Mesothelial cell of epicardium (in vitro differentiated cells): ENCODE measurements at places on chromosomes 5 and 9. TPM values are rescaled to one million over a fixed set of nuclear protein-coding genes. Genes with fewer than 3 reads are reported as not detected.
A peak's percentile ranks its signal among the peaks of the same experiment; 100 is the strongest.

- no peak for DNase-seq
- H3K4me3 ChIP-seq = no peak overlapping the region
- no peaks in the 10 kb centered on the region for H3K36me3 ChIP-seq
- no peak overlapping the region for H3K27ac ChIP-seq
- no peaks in the 10 kb centered on the region for H3K4me1 ChIP-seq
Measured at GRCh38 chr5:72441862-72442540, 65.2 kb downstream of the ZNF366 start.

GRCh38 chr5:122581629-122582028 lies 193.3 kb upstream of the SNX2 start:
- H3K4me3 ChIP-seq = peak overlapping the region; percentile 34
- H3K27me3 ChIP-seq = no peaks in the 10 kb centered on the region
- no peak for DNase-seq

- no peak overlapping the region for H3K27ac ChIP-seq
- H3K4me1 ChIP-seq = no peaks in the 10 kb centered on the region
- H3K27me3 ChIP-seq = peaks cover 27% of the 10 kb centered on the region
- DNase-seq = no peak
- H3K4me3 ChIP-seq = no peak overlapping the region
Measured at GRCh38 chr5:32664523-32664922, 46.6 kb upstream of the NPR3 start.

GRCh38 chr9:75930730-75931321 lies 40.4 kb downstream of the PCSK5 start:
- H3K27ac ChIP-seq = peak overlapping the region; percentile 16
- no peaks in the 10 kb centered on the region for H3K27me3 ChIP-seq
- peaks cover 29% of the 10 kb centered on the region for H3K4me1 ChIP-seq
- H3K4me3 ChIP-seq = no peak overlapping the region
- no peak for DNase-seq
- peaks cover 10% of the 10 kb centered on the region for H3K36me3 ChIP-seq

GRCh38 chr5:169826618-169827017 lies 153.7 kb downstream of the INSYN2B start:
- DNase-seq = no peak
- peaks cover 37% of the 10 kb centered on the region for H3K27me3 ChIP-seq
- H3K36me3 ChIP-seq = no peaks in the 10 kb centered on the region
- H3K4me3 ChIP-seq = no peak overlapping the region
- no peak overlapping the region for H3K27ac ChIP-seq

The PTGES2 gene
- 70.0 to 74.8 TPM (median 72.6 TPM) in 3 replicates for total RNA-seq

DNA sequence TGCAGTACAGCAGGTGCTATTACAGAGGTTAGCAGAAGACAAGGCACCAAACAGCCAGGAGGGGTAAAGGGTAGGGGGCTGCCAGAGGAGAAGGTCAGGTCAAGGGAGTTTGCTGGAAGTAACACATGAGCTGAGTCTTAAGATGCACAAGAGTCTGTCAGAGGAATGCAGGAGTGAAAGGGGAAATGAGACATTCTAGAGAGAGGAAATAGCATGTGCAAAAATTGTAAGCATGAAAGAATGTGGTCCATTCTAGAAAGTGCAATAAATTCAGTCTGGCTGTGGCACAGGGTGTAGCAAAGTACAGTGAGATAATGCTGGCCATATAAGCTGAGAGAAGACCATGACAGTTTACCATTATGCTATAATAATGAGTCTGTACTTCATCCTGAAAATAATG lies 6.6 kb downstream of the GOLGA1 start:
- H3K4me3 ChIP-seq = no peak overlapping the region
- H3K27me3 ChIP-seq = no peaks in the 10 kb centered on the region
- DNase-seq = no peak
- peaks cover 20% of the 10 kb centered on the region for H3K36me3 ChIP-seq

The PRLR gene
- 1.2 to 2.1 TPM (median 1.7 TPM) in 3 replicates for total RNA-seq

GRCh38 chr5:93034621-93035590 lies 546.1 kb downstream of the NR2F1-AS1 start:
- no peak overlapping the region for H3K4me3 ChIP-seq
- peaks cover 28% of the 10 kb centered on the region for H3K4me1 ChIP-seq
- no peak for DNase-seq
- peaks cover 2% of the 10 kb centered on the region for H3K36me3 ChIP-seq
- no peaks in the 10 kb centered on the region for H3K27me3 ChIP-seq

DNA sequence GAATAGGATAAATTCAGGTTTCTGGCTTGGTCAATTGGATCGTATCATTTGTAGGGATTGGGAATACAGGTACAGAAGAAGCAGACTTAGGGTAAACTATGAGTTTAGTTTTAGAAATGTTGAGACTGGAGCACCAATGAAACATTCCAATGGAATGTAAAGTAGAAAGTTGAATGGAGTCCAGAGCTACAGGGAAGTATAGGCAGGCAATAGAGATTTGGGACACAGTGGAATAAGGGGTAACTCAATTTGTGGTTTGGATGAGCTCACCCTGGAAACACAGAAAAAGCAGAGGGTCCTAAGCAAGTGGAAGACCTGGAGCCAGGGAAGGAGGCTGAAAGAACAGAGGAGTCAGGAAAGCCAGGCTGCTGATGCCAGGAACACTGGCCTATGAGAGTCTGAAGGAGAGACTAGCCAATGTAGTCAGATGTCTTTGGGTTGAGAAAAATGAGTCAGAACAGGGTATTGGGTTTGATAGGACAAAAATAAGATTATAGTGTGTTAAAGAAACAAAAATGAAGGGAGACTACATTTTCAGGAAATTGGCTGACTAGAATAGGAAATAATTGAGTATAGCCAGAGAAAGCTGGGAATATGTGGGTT lies 72.8 kb downstream of the STARD4 start:
- H3K4me1 ChIP-seq = no peaks in the 10 kb centered on the region
- DNase-seq = no peak
- peaks cover 2% of the 10 kb centered on the region for H3K36me3 ChIP-seq
- no peaks in the 10 kb centered on the region for H3K27me3 ChIP-seq
- H3K27ac ChIP-seq = no peak overlapping the region

GRCh38 chr5:103345461-103345860 lies 86.9 kb downstream of the MACIR start:
- DNase-seq = no peak
- no peaks in the 10 kb centered on the region for H3K36me3 ChIP-seq
- H3K27me3 ChIP-seq = no peaks in the 10 kb centered on the region
- H3K27ac ChIP-seq = no peak overlapping the region
- no peaks in the 10 kb centered on the region for H3K4me1 ChIP-seq
- H3K4me3 ChIP-seq = no peak overlapping the region

DNA sequence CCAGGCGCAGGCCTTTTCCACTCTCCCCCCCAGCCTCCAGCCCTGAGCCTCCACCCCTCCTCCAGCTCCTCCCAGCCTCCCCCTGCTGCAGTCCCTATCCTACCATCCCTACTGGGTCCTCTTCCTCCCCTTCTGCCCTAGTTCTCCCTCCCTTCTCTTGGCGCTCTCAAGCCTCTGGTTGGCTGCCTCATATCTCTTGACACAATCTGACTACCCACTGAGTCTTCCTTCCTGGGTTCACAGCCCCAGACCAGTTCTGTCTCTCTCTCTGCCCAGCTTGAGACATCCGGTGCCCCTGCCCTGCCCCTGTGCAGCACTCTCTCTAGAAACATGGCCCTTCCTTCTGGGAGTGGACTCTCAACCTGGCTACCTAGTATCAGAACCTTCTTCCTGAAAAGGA lies 76.2 kb downstream of the TSPAN17 start:
- no peaks in the 10 kb centered on the region for H3K36me3 ChIP-seq
- peaks cover 38% of the 10 kb centered on the region for H3K27me3 ChIP-seq
- peaks cover 16% of the 10 kb centered on the region for H3K4me1 ChIP-seq

- peaks cover 20% of the 10 kb centered on the region for H3K4me1 ChIP-seq
- peak overlapping the region; percentile 36 for H3K27ac ChIP-seq
- H3K4me3 ChIP-seq = no peak overlapping the region
- DNase-seq = no peak
Measured at GRCh38 chr5:96254980-96255691, 177.9 kb downstream of the PCSK1 start.

- peaks cover 68% of the 10 kb centered on the region for H3K36me3 ChIP-seq
- H3K27ac ChIP-seq = no peak overlapping the region
- no peaks in the 10 kb centered on the region for H3K27me3 ChIP-seq
- no peaks in the 10 kb centered on the region for H3K4me1 ChIP-seq
- DNase-seq = no peak
Measured at GRCh38 chr9:20997503-20998076, 33.9 kb downstream of the HACD4 start.

DNA sequence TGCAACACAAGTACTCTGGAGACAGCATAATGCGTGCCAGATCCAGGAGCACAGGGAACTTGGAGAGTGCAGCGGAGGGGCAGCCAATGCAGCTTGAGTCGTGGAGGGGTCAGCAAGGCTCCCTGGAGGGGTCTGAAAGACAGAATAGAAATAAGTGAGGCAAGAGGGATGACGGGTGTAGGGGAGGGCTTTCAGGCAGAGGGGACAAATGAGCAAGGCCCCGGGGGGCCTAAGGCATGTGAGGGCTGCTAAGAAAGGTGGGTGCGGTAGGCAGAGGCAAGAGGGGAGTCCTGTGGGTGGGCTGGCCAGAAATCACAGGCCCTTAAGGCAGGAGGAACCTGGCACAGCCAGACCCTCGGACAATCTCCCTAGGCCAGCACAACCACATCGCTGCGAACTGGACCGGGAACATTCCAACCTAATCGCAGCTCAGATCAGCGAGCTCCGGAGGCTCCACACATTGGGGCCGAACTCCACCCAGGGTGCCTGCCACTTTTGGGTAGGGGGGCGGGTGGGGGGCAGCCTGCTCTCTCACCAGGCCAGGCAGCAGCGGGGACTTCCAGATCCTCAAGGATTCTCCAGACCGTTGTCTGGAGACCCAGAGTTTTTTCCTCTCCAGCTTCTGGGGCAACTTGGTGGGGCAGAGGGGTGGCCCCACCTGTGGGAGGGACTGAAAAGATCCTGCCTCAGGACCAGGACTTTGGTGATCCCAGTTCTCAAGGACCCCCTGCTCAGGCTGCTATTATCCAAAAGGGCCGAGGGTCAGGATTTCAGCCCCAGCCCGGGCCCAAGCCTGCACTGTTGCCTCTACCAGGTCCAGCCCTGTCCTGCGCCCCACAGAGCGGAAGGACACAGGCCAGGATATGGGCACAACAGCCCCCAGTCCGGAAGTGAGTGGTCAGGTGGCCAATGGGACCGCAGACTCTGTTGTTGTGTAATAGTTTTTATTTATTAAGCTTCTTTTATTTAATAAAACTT lies 22.7 kb upstream of the CYSTM1 start:
- H3K27ac ChIP-seq = peak overlapping the region; percentile 17
- no peaks in the 10 kb centered on the region for H3K36me3 ChIP-seq
- DNase-seq = no peak
- H3K27me3 ChIP-seq = peaks cover 24% of the 10 kb centered on the region
- peaks cover 25% of the 10 kb centered on the region for H3K4me1 ChIP-seq

The ARHGEF28 gene
- 0.22 to 0.40 TPM (median 0.29 TPM) in 3 replicates for total RNA-seq

DNA sequence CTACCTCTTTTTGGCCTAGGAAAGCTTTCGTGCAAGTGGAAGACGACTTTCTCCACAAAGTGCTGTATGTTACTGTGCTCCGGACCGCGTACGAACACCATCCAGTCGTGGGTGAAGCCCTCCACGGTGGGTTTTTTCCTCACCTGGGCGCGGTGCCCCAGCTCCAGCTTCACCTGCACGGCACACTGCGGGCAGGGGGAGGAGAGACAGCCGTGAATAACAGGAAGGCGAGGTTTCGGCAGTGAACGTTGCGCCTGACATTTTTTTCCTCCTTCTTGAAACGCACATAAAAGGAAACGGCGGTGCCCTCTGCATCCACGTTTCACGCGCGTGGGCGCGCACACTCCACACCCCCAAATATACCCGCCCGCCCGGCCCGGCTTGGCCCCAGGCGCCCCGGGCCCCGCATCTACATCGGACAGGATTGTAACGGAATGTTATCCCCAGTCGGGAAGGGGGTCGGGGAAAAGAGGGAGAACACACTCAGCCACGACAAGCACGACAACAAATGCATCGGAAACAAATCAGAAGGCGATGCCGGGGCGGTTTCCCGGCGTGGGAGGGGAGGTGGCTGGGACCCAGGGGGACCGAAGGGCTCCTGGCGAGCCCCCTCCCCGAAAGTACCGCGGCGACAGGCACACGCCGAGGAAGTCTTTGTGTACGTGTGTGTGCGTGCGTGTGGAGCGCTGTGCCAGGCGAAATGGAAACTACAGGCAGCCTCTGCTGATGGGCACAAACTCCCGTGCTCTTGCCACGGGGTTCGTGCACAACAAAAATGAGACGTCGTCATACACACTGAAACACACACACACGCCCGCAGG lies 1.4 kb downstream of the MLLT3 start:
- peak overlapping the region; percentile 95 for H3K4me3 ChIP-seq
- peaks cover 58% of the 10 kb centered on the region for H3K4me1 ChIP-seq
- peak; percentile 45 for DNase-seq
- H3K36me3 ChIP-seq = no peaks in the 10 kb centered on the region

GRCh38 chr9:93679536-93680442 lies 103.4 kb downstream of the PHF2 start:
- no peaks in the 10 kb centered on the region for H3K27me3 ChIP-seq
- H3K4me3 ChIP-seq = no peak overlapping the region
- DNase-seq = peak; percentile 11
- no peaks in the 10 kb centered on the region for H3K4me1 ChIP-seq
- H3K36me3 ChIP-seq = peaks cover 9% of the 10 kb centered on the region

- DNase-seq = no peak
- H3K4me3 ChIP-seq = no peak overlapping the region
- H3K4me1 ChIP-seq = peaks cover 12% of the 10 kb centered on the region
- H3K36me3 ChIP-seq = no peaks in the 10 kb centered on the region
- H3K27me3 ChIP-seq = peaks cover 31% of the 10 kb centered on the region
Measured at GRCh38 chr9:69815313-69815712, 5.3 kb upstream of the CFAP95 start.

- H3K27ac ChIP-seq = no peak overlapping the region
- H3K4me1 ChIP-seq = peaks cover 2% of the 10 kb centered on the region
- H3K4me3 ChIP-seq = no peak overlapping the region
- peaks cover 4% of the 10 kb centered on the region for H3K27me3 ChIP-seq
Measured at GRCh38 chr9:108850293-108850897, 5.4 kb downstream of the ACTL7B start.

GRCh38 chr5:115229606-115230005 lies 33.1 kb downstream of the PGGT1B start:
- no peak overlapping the region for H3K4me3 ChIP-seq
- H3K27ac ChIP-seq = no peak overlapping the region
- no peaks in the 10 kb centered on the region for H3K4me1 ChIP-seq
- H3K27me3 ChIP-seq = no peaks in the 10 kb centered on the region
- DNase-seq = no peak
- H3K36me3 ChIP-seq = peaks cover 36% of the 10 kb centered on the region

DNA sequence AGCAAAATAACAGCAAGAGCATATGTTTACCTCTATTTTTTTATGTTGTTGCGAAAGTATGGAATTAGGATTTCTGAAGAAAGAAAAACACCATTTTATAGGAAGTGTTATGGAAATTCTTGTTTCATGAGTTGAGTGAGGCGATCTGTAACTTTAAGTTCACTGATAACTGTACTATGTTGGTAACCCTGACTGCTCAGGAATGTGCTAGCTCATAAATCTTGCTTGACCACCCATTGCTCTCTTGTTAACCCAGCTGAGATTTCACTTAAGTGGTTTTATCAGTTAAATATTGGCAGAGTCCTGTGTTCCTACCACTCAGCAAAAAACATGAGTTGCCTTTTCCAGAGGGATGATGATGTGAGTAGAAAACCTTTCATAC lies 91.1 kb upstream of the STARD4 start:
- H3K36me3 ChIP-seq = no peaks in the 10 kb centered on the region
- peaks cover 15% of the 10 kb centered on the region for H3K4me1 ChIP-seq
- no peaks in the 10 kb centered on the region for H3K27me3 ChIP-seq
- no peak overlapping the region for H3K4me3 ChIP-seq
- H3K27ac ChIP-seq = peak overlapping the region; percentile 15
